ENCODE measurements at places on chromosomes 6 and 20.

DNA sequence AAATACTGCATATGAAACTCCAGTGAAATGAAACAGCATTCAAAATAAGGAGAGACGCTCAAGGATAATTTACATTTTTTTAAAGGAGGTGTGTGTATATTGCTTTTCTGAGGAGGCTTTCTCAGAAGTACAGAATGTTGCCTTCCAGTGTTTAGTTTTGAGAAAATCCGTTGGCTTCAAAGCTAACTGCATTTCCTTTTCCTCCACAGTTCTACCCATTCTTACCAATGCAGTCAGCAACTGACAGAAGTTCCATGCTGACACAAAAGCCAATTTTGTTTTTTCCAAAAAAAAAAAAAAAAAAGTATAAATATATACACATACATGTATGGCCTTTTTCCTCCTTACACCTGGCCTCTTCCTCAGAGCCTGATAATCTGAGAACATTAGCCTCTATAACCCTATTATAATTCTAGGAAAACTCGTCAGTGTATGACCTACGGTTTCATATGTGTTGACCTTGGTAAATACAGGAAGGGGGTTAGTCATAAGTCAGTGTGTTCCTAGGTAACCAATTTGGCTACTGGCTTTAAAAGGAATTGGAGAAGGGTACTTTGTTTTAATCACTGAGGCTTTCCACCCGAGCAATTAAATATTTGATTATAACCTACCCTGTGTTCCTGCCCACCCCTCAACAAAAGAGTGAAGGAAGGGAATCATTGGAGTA, 24.2 kb downstream of the MGME1 start:
- H3K4me1 ChIP-seq: peaks cover 16% of the 10 kb centered on the region
- H3K27me3 ChIP-seq: no peaks in the 10 kb centered on the region
- no peak for DNase-seq
- H3K4me3 ChIP-seq: no peak overlapping the region
- H3K36me3 ChIP-seq: peaks cover 17% of the 10 kb centered on the region
- H3K27ac ChIP-seq: no peak overlapping the region

DNA sequence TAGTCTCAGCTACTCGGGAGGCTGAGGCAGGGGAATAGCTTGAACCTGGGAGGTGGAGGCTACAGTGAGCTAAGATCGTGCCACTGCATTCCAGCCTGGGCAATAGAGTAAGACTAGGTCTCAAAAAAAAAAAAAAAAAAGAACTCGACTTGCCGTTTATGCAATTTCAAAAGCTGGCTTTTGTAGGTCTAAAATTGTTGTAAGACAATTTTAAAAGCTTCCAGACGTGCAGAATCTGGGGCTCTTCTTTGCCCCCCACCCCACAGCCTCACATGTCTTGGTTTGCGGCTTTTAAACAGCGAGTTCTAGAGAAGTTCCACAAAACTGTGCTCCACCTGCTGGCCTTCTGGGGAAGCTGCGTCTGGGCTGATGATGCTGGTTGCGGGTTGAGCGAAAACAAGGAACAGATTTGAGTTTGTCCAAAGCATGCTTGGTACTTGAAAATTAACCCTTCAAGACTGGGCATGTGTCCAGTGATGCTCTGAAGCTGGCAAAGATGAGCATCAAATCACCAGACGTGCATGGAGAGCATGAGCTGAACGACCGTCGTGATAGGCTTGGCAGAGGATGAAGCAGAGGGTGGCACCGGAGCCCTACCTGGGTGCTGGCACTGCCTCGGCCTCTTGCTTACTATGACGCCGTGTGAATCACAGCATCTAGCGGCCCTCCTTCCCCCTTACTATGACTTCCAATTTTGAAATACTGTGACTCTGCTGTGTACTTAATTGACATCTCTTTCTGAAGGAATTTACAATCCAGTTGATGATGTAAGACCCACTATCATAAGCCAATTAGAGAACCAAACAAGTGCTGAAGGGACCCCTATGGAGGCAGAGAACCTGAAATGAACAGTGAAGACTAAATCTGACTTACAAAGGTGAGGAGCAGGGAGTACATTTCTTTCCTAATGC, 171.4 kb downstream of the GMPR start:
- H3K27me3 ChIP-seq: no peaks in the 10 kb centered on the region
- peak overlapping the region; percentile 46 for H3K27ac ChIP-seq

DNA sequence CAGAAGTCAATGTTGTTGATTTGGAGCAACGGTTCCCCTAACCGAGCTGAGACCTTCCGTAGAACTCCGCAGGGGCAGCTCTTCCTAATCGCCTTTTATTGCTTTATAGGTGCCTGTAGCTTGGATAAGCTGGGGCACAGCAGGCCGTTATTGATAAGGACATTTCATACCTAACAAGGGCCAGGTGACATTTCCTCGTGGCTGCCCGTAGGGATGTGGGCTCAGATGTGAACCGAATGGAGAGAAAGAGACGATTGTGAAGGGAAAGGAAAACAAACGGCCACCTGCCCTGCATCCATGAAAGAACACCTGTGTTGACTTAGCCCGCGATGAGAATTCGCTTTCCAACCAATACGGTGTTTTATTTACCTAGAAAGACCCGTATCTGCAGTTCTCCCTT, 53.3 kb upstream of the DACT2 start:
- DNase-seq: no peak
- no peak overlapping the region for H3K4me3 ChIP-seq
- H3K4me1 ChIP-seq: peaks cover 3% of the 10 kb centered on the region
- no peak overlapping the region for H3K27ac ChIP-seq

- no peaks in the 10 kb centered on the region for H3K36me3 ChIP-seq
- peaks cover 60% of the 10 kb centered on the region for H3K27me3 ChIP-seq
- no peak overlapping the region for H3K27ac ChIP-seq
These were observed 10.7 kb downstream of the MAFB start for GRCh38 chr20:40678286-40678875.

DNA sequence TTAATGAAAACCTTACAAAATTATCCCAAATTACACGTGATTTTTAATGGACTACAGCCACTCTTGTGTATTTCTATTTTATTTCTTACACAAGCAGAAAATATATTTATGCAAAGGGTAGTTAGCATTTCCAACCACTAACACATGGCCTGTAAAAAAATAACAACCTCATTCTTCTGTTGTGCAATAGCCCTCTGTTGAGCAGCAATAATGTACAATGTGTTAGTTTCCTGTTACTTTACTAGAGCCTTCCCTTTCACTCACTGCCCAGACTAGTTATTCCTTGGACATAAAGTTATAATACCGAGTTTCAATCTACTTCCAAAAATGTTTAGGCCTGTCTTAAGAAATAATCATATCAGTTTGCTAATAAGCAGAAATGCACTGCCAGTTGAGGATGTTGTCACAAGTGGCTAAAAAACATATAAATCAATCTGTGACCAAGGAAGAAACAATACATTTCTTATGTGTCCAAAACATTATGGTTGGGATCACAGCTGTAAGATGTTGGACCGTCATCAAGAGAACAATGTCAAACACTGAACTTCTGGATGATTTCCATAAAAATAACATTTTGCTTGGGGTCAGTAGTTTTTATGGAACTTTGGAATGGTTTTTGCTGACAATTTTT, 73.6 kb upstream of the RNF146 start:
- H3K36me3 ChIP-seq: no peaks in the 10 kb centered on the region
- no peaks in the 10 kb centered on the region for H3K27me3 ChIP-seq
- H3K4me1 ChIP-seq: no peaks in the 10 kb centered on the region
- no peak overlapping the region for H3K27ac ChIP-seq
- no peak for DNase-seq

GRCh38 chr20:46113113-46113470, 5.0 kb upstream of the CD40 start:
- no peaks in the 10 kb centered on the region for H3K36me3 ChIP-seq
- H3K27ac ChIP-seq: no peak overlapping the region
- H3K4me3 ChIP-seq: no peak overlapping the region
- peaks cover 58% of the 10 kb centered on the region for H3K27me3 ChIP-seq
- no peak for DNase-seq

All from osteocyte (in vitro differentiated cells).